Caco-2 (cell line): ENCODE measurements at places on chromosomes 11 and 22. TPM values are rescaled to one million over a fixed set of nuclear protein-coding genes. Genes with fewer than 3 reads are reported as not detected.

DNA sequence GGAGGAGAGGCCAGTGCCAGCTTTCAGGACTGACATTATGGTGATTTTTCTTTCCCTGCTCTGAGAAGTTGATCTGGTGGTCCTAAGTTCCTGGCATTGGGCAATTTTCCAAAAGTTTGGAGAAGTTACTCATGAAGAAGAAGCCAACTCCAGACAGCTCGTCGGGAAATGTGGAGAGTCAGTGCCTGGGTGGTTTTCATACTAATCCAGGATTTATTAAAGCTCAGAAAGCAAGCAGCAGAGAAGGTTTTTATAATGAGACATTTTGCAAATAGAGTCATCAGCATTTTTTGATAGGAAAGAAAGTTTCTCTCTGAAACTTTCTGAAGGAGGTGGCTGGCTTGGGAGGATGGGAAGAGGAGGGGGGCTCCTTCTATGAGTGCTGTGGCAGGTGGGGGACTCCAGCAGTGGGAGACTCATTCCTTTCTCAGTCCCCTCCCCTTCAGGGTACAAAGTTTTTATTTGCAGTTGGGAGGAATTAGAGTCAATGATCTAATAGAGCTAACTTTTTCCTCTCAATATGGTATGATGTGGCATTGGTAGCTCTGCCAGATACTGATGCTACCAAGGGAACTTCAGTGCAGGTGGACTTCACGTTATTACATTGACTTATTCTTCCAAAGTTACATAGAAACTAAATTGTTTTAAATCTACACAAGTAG lies 55.4 kb downstream of the LIF start:
- no peak for DNase-seq

DNA sequence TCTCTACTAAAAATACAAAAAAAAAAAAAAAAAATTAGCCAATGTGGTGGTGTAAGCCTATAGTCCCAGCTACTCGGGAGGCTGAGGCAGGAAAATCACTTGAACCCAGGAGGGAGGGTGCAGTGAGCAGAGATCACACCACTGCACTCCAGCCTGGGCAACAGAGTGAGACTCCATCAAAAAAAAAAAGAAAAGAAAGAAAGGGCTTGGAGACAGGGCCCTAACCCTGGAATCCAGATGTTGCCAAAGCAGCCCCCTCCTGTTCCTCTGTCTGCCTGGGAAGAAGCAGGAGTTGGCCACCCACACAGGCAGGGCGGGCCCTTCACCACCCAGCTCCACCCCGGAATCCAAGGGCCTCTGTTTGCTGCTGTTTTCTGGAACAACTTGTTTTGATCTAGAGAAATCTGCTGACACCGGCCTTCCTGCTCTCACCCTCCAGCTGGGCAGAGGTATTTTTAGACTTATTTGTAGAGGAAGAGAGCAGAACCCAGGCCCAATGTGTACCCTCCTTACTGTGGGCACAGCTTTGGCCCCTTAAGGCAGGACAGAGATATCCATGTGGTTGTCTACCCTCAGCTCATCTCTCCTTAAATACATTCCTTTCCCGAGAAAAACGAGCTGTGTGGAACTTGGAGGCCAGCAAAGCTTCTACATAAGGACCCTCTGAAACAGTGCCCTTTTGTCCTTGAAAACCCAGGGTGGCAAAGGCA lies 2.7 kb upstream of the NEAT1 start:
- peak; percentile 87 for DNase-seq

GRCh38 chr11:2931771-2932738 lies 2.8 kb upstream of the PHLDA2 start:
- no peak for DNase-seq

DNA sequence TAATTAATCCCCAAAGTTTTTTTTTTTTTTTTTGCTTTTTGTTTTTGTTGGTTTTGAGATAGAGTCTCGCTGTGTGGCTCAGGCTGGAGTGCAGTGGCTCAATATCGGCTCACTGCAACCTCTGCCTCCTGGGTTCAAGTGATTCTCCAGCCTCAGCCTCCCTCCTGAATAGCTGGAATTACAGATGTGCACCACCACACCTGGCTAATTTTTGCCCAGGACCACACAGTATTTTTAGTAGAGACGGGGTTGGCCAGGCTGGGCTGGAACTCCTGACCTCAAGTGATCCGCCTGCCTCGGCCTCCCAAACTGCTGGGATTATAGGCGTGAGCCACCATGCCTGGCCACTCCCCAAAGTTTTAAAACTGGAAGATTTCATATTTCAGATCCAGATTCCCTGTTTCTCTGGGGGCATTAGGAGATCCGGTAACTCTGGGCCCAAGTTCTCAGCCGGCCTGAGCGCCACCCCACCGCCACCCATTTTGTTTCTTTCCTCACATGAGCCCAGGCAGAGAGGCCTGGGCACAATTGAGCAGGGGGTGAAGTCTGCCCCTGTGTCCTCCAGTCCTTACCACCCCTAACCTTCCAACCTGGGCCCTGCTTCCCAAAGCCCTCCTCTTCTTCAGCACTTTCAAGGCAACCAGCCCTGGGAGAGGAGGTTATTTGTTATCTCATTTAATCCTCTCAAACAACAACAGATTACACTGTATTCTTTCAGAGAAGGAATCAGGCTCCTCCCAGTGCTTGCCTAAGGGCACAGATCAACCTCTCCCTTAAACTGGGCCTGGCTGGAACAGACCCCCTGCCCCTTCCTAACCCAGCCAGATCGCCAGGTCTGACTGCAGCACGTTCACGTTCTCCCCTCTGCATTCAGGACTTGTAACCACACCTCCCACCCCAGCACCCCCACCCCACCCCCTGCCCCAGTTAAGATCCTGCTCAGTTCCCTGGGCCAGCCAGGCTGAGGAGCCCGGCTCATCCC lies 1.9 kb upstream of the CSNK1E start:
- DNase-seq: peak; percentile 24

DNA sequence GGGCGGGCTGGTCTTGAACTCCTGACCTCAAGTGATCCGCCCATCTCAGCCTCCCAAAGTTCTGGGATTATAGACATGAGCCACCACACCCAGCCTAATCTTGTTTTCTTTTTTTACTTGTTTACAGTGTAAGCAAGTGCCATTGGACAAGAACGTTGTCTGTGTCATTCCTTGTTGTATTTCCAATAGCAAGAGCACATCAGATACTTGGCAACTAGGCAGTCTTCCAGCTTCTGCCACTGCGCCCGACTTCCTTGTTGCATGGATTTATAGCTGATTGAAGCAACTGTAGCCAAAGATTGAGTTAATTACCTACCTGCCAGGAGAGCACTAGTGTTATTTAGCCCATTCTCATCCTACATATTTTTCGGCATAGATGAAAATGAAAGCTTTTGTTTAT lies 3.1 kb upstream of the SGSM3 start:
- DNase-seq: no peak

DNA sequence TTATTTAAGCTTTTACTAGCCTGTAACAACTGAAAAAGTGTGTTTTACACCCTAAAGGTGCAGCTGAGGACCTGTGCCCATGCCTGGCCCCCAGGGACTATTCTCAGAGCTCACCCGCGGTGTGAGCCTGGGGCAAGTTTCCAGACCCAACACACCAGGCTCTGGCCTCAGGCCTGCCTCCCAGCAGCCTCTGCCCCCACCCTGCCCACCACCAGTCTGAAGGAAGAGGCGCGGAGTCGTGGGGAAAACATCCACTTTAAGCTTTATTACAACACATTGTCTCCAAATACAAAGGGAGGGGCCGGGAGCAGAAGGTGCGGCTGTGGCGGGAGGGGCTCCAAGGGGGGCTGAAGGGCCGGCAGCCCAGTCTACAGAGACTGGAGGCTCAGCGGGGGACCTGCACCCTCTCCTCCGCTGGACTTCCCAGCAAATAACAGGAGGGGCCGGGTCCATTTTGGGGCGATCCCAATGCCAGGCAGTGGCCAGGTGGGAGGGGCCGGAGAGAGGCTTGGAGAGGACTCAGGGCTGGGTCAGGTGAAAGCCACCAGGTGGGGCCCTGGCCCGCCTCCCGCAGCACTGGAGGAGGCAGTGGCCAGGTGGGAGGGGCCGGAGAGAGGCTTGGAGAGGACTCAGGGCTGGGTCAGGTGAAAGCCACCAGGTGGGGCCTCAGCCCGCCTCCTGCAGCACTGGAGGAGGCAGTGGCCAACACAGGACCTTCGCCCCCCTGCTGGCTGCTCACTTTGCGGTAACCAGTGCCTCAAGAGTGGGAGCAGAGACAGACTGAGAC lies 18.1 kb downstream of the DUSP8 start:
- peak; percentile 93 for DNase-seq

GRCh38 chr22:41538583-41538982 lies 5.7 kb downstream of the POLR3H start:
- no peak for DNase-seq

GRCh38 chr11:69922015-69922595 lies 102.9 kb upstream of the FGF3 start:
- peak; percentile 49 for DNase-seq

DNA sequence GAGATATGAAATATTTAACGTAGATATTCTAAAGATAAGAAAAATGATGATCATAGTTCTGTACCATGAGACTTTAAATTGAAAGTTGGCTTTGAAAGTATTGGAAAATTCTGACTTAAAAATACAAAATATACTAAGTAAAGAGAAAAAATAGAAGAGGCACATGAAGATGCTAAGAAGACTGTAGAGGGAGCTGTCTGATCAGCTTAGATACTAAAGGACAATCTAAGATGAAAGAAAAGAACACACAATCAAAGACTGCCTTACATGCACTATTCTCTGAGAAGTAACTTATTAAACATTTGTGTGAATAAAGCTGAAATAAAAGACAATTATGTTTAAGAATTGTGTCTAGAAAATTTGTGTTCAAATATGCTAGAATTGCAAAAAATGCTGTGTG lies 55.1 kb downstream of the RBMXL2 start:
- no peak for DNase-seq

GRCh38 chr22:46439576-46440465 lies 97.6 kb downstream of the CELSR1 start:
- DNase-seq: no peak

The SELENOM gene
- 1.3 and 2.0 TPM in 2 replicates for total RNA-seq

The SLC22A8 gene
- total RNA-seq: not detected in 2 replicates
